ENCODE measurements at places on chromosomes 16 and 17.
A peak's percentile ranks its signal among the peaks of the same experiment; 100 is the strongest.

GRCh38 chr16:14510939-14511799, 118.9 kb downstream of the PARN start:
- H3K4me3 ChIP-seq: no peak overlapping the region
- H3K36me3 ChIP-seq: no peaks in the 10 kb centered on the region
- no peaks in the 10 kb centered on the region for H3K27me3 ChIP-seq
- no peak overlapping the region for H3K27ac ChIP-seq

- peak overlapping the region; percentile 92 for H3K27ac ChIP-seq
- no peaks in the 10 kb centered on the region for H3K27me3 ChIP-seq
- DNase-seq: peak; percentile 95
- H3K4me3 ChIP-seq: no peak overlapping the region
Observed at GRCh38 chr16:72996291-72997062, 51.5 kb downstream of the ZFHX3 start.

GRCh38 chr16:68798398-68798797, 44.9 kb upstream of the TANGO6 start:
- peak overlapping the region; percentile 32 for H3K27ac ChIP-seq
- peaks cover 9% of the 10 kb centered on the region for H3K4me1 ChIP-seq
- peaks cover 13% of the 10 kb centered on the region for H3K36me3 ChIP-seq
- no peak overlapping the region for H3K4me3 ChIP-seq
- no peaks in the 10 kb centered on the region for H3K27me3 ChIP-seq

GRCh38 chr17:21127509-21128077, 829 bp downstream of the DHRS7B start:
- H3K4me3 ChIP-seq: peak overlapping the region; percentile 79
- no peaks in the 10 kb centered on the region for H3K27me3 ChIP-seq
- H3K27ac ChIP-seq: no peak overlapping the region
- DNase-seq: peak; percentile 12

DNA sequence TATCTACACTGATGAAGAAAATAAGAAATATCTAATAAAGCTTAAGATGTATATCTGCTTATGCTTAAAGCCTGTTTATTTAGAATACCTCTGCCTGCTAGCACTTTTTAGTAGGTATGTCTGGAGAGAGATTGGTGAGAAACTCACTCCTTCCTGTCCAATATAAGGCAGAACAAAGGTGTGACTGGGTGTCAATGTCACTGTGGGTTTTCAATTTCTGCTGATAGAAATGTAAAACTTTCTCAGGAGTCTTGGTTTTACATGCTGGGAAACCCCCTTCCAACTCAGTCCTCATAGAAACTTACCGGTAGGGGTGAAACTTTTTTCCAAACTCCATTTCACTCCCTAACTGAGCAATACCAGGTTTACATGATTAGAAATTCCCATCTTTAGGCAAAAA, 17.8 kb upstream of the MPHOSPH6 start:
- no peak for DNase-seq
- no peak overlapping the region for H3K27ac ChIP-seq
- no peak overlapping the region for H3K4me3 ChIP-seq
- H3K36me3 ChIP-seq: no peaks in the 10 kb centered on the region
- no peaks in the 10 kb centered on the region for H3K27me3 ChIP-seq
- H3K4me1 ChIP-seq: no peaks in the 10 kb centered on the region

DNA sequence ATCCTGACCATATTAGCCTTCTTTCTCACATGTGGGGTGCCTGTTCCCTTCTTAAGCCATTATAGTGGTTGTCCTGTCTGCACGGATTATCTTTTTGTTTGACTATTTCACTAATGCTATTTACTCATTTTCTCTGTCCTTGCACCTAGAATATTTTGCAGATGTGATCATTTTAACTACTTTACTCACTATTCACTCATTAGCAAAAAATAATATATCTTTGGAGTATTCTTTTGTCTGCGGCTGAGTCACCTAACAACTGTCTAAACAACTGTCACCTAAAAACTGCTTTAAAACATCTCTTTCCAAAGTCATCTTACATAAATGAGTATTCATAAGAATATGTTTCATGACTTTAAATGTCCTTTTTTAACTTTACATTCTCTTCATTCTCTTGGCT, 87.4 kb downstream of the KCNJ2 start:
- no peaks in the 10 kb centered on the region for H3K27me3 ChIP-seq
- peak; percentile 12 for DNase-seq
- no peaks in the 10 kb centered on the region for H3K36me3 ChIP-seq
- no peak overlapping the region for H3K4me3 ChIP-seq
- H3K27ac ChIP-seq: no peak overlapping the region

GRCh38 chr16:8847623-8848022, 21.2 kb downstream of the CARHSP1 start:
- no peak overlapping the region for H3K27ac ChIP-seq
- no peak overlapping the region for H3K4me3 ChIP-seq
- DNase-seq: no peak
- no peaks in the 10 kb centered on the region for H3K27me3 ChIP-seq

GRCh38 chr16:85003076-85003475, 8.3 kb downstream of the ZDHHC7 start:
- DNase-seq: no peak
- no peak overlapping the region for H3K4me3 ChIP-seq
- H3K4me1 ChIP-seq: peaks cover 37% of the 10 kb centered on the region
- no peak overlapping the region for H3K27ac ChIP-seq
- no peaks in the 10 kb centered on the region for H3K36me3 ChIP-seq
- H3K27me3 ChIP-seq: no peaks in the 10 kb centered on the region

DNA sequence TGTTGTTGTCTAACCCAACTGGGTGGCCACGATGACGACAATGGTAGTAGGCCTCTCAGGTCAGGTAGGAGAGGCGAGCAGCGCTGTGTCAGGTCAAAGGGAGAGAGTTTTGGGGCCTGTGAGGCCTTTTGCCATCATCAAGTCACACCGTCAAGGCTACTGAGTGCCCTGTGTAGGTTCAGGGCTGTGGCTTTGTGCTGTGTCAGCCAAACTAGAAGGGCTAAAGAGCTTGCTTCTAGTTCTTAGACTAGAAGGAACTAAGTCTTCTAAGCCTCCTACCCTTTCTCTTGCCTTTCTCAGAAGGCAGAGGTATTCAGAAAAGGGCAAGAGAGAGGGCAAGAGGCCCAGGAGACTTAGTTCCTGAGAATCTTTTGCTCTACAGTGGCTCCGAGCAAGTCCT, 25.0 kb upstream of the EFCAB13 start:
- H3K36me3 ChIP-seq: no peaks in the 10 kb centered on the region
- peaks cover 4% of the 10 kb centered on the region for H3K4me1 ChIP-seq
- no peak overlapping the region for H3K27ac ChIP-seq
- no peak for DNase-seq
- H3K27me3 ChIP-seq: no peaks in the 10 kb centered on the region

GRCh38 chr16:25023556-25023955, 8.4 kb upstream of the ARHGAP17 start:
- no peaks in the 10 kb centered on the region for H3K4me1 ChIP-seq
- no peaks in the 10 kb centered on the region for H3K36me3 ChIP-seq
- DNase-seq: no peak
- H3K27ac ChIP-seq: no peak overlapping the region
- no peak overlapping the region for H3K4me3 ChIP-seq

DNA sequence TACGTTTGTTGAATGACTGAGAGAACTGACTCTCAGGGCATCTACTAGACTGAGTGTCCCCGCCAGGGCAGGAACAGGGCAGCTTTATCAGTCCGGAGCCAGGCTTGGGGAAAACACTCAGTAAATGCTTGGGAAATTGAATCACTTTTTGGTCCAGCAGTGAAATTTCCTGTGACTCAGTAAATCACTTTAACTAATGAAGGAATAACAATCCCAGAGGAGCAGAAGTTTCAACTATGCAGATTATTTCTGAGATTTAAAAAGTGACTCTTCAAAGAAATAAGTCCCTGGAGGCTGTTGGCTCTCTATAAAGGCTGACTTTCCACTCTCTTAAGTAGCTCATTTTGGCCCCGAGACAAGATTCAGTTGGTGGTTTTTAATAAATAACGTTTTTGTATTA, 101.8 kb downstream of the FOXL1 start:
- H3K27ac ChIP-seq: no peak overlapping the region
- peaks cover 4% of the 10 kb centered on the region for H3K4me1 ChIP-seq
- H3K36me3 ChIP-seq: no peaks in the 10 kb centered on the region
- H3K27me3 ChIP-seq: no peaks in the 10 kb centered on the region
- no peak for DNase-seq

DNA sequence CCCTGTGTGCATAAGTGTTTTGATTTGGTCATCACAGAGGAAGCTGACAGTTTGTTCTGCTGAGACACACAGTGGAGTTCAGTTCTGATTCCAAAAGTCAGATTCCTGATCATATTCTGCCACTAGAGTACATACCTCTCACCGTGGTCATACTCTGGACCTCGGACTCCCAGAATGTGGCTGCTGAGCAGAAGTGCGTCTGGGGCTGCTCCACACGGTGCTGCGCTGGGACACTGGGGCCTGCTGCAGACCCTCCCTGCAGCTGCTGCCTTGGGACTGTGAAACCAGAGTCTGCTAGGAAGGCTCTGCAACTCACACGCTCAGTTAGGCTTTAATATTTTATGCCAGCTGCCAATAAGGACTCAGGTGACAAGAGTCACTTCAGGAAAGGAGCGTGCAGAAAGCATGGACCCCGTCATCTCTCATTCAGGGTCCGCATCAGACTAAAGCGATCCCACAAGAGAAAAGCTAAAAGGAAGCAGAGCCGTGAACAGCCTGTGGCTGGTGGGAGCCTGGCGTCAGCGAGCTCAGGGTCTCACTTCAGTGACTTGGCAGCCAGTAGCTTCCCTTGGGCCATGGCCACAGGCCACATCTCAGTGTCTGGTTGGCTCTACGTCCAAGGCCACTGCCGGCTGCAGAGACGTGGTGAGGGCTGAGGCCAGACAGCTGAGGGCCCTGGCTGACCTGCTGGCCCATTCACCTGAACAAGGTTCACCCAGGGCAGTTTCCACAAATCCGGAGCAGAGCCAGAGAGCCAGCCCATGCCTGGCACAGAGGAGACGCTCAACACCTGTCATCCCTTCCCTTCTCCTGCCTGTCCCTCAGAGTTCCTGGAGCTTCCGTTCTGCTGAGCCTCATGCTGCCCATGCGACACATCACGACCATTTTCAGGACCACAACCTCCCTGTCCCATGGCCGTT, 24.7 kb upstream of the KIFC3 start:
- H3K27me3 ChIP-seq: no peaks in the 10 kb centered on the region
- no peak overlapping the region for H3K27ac ChIP-seq
- no peak for DNase-seq
- peaks cover 21% of the 10 kb centered on the region for H3K4me1 ChIP-seq

GRCh38 chr17:83068641-83069570, 10.5 kb upstream of the METRNL start:
- no peak overlapping the region for H3K27ac ChIP-seq
- peaks cover 11% of the 10 kb centered on the region for H3K4me1 ChIP-seq
- no peak for DNase-seq
- H3K27me3 ChIP-seq: no peaks in the 10 kb centered on the region
- no peak overlapping the region for H3K4me3 ChIP-seq
- no peaks in the 10 kb centered on the region for H3K36me3 ChIP-seq

DNA sequence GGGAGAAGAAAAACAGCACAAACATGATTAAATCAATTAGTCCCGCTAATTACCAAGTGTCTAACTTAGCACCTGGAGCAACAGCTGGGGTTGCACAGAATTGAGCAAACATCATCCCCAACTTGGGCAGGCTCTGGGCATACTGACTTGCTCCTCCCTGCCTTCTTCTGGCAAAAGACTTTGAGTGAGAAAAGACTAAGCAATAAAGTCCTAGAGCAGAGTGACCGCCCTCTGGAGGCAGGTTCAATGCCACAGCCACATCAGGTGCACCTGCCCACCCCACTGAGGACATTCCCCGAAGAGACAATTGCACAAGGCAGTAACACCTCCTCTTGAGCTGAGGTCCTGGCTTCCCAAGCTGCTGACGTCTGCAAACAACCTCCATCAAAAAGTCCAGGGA, 358.3 kb downstream of the SOX9 start:
- no peak overlapping the region for H3K27ac ChIP-seq
- H3K36me3 ChIP-seq: no peaks in the 10 kb centered on the region
- H3K4me3 ChIP-seq: no peak overlapping the region

GRCh38 chr16:81511371-81511770, 66.8 kb downstream of the CMIP start:
- H3K27me3 ChIP-seq: no peaks in the 10 kb centered on the region
- H3K27ac ChIP-seq: peak overlapping the region; percentile 22
- peaks cover 37% of the 10 kb centered on the region for H3K4me1 ChIP-seq
- DNase-seq: peak; percentile 73
- no peak overlapping the region for H3K4me3 ChIP-seq

GRCh38 chr17:39235555-39236449, 10.1 kb upstream of the STAC2 start:
- H3K36me3 ChIP-seq: no peaks in the 10 kb centered on the region
- H3K27me3 ChIP-seq: no peaks in the 10 kb centered on the region
- no peaks in the 10 kb centered on the region for H3K4me1 ChIP-seq

DNA sequence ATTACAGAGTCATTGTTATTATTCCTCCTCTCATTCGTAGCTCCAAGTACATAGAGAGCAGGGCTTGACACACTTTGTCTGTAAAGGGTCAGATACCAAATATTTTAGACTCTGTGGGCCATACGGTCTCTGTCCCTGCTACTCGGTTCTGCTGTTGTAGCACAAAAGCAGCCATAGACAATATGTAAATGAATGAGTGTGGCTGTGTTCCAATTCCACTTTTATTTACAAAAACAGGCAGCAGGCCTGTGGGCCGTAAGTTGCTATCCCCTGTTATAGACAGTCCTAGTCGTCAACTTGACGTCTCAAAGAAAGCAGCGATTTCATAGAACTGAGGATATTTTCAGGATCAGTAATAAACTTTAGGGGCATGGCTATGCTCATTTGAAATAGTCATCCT, 161.6 kb downstream of the MSI2 start:
- no peak overlapping the region for H3K4me3 ChIP-seq
- no peaks in the 10 kb centered on the region for H3K27me3 ChIP-seq
- H3K27ac ChIP-seq: no peak overlapping the region
- H3K36me3 ChIP-seq: peaks cover 4% of the 10 kb centered on the region
- H3K4me1 ChIP-seq: peaks cover 3% of the 10 kb centered on the region

- no peak overlapping the region for H3K4me3 ChIP-seq
- H3K4me1 ChIP-seq: peaks cover 8% of the 10 kb centered on the region
- peak; percentile 93 for DNase-seq
- H3K27ac ChIP-seq: no peak overlapping the region
Observed at GRCh38 chr16:14365200-14365851, 264.7 kb downstream of the PARN start.

- no peak for DNase-seq
- H3K36me3 ChIP-seq: no peaks in the 10 kb centered on the region
- no peaks in the 10 kb centered on the region for H3K4me1 ChIP-seq
- H3K27ac ChIP-seq: no peak overlapping the region
Observed at GRCh38 chr16:54602666-54603065, 316.1 kb upstream of the IRX3 start.
